ENCODE measurements at places on chromosomes 5 and 9.
A peak's percentile ranks its signal among the peaks of the same experiment; 100 is the strongest.

DNA sequence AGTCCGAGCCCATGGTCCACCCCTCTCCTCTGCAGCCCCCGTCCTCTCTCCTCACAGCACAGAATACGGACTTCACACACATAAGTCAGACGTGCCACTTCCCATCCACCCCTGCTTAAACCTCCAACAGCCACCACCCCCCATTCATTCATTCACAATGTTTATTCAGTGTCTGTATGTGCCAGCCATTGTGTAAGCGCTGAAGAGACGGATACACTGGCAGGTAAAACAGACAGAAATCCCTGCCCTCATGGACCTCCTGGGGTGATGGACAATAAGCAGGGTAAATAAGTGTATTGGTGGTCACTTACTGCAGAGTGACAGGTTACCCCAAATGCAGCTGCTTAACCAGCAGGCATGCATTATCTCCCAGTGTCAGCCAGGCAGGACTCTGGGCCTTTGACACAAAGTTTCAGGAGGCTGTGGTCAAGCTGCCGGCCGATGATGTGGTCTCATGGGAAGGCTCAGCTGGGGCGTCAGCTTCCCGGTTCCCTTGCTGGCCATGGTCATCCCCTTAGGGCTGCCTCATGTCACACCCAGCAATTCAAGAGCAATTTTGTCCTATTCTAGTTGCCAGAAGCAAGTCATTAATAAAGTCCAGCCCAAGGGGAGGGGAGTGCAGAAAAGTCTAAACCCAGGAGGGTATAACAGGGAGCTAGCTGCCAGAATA, 1.8 kb upstream of the PAXX start:
- DNase-seq = no peak

GRCh38 chr9:14911046-14911445, 818 bp upstream of the FREM1 start:
- DNase-seq = no peak

DNA sequence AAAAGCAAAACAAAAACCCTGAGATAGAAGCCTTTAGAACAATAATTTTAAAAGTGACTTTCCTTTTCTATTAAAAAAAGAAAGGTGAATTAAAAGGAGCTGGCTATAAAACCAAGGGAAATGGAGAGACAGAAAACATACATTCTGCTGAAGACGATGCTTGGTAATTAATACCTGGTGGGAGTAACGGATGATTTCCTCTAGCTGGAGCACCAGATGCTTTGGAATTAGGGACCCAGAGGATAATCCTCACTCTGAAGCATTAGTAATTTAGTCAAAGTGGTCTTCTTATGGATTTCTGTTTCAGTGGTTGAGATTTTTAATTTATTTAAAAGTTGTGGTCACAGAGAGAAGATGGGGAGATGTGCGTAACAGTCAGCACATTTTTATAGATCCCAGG, 982.5 kb downstream of the TLE4 start:
- no peak for DNase-seq

DNA sequence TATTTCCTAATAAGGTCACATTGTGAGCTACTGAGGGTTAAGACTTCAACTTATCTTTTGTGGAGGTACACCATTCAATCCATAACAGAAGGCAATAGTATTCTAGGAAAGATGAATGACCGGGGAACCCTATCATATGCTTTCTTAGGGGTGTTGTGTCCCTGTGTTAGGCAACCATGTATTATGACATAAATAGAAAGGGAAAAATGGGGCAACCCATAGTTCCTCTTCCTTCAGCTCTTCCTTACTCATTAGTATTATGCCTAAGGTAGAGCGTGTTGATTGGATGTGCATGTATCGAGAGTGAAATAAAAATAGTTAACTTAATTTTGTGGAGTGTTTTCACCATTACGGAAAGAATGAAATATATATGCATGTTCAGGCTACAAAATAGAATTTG, 6.0 kb upstream of the CCNJL start:
- DNase-seq = no peak

DNA sequence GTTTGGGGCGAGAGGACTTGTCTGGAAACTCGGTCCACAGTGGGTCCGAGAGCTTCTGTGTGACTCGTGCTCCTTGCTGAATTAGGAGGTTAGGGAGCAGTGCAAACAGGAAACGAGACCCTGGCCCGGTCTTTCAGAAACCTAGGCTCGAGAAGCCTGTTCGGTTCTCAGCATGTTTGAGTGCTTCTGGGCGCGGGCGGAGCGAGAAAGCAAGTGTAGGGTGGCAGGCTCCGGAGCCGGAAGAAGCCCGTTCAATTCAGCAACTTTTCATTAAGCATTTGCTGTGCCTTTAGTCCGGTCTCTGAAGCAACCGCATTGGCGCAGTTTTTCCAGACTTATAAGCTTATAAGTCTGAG, 547 bp downstream of the CLTA start:
- DNase-seq = peak; percentile 18

GRCh38 chr5:63097286-63097685, 518.7 kb downstream of the LRRC70 start:
- DNase-seq = no peak

DNA sequence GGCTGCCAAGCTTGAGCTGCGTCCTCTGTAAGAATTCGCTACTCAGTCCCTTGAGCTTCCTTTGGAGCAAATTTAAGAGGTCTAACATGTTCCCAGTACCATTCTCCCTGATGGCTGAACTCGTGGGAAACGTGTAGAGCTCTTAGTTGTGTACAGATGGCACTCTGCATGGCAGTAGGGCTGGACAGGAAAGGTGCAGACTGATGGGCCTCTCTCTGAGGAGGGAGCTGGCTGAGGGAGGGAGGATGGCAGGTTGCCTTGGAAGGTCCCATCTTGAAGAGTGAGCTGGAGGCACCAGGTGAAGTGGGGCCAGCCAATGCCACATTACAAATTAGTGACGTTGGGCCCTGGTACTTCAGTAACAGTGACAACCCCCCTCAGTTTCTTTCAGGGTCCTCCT, 495.3 kb downstream of the CCDC171 start:
- no peak for DNase-seq

GRCh38 chr9:89657765-89658164, 53.0 kb downstream of the GADD45G start:
- no peak for DNase-seq

GRCh38 chr5:32020946-32021345, 153.2 kb downstream of the GOLPH3 start:
- DNase-seq = no peak

- no peak for DNase-seq
Observed at GRCh38 chr9:98084396-98084795, 27.9 kb downstream of the NANS start.

GRCh38 chr9:134622896-134623257, 18.7 kb upstream of the COL5A1 start:
- DNase-seq = no peak

DNA sequence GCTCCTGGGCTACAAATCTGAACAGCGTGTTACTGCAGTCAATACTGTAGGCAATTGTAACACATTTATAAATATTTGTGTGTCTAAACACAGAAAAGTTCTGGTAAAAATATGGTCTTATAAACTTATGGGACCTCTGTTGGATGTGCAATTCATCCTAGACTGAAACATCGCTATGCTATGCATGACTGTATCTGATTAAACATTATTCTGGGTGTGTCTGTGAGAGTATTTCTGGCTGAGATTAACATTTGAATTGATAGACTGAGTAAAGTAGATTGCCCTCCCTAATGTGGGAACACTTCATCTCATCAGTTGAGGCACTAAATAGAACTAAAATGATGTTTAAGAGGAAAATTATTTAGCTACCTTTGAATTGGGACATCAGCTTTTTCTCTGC, 24.3 kb upstream of the PRDM9 start:
- no peak for DNase-seq

DNA sequence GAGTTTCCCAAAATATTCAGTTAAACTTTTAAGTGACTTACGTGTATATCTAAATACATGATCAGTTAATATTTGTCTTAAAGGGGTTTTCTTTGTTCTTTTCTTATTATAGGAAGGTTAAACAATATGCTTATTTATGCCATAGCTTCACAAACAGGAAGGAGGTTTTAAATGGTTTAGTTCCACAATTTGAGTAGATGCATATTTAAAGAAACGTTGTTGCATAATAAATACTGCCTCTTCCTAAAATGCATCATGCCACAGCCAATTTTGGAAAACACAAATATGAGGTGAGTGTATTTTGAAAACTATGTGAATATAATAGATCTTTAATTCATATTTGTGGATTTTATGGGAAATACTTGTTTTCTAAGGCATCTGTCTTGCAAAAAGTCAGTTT, 2.5 kb upstream of the ADRB2 start:
- DNase-seq = no peak

DNA sequence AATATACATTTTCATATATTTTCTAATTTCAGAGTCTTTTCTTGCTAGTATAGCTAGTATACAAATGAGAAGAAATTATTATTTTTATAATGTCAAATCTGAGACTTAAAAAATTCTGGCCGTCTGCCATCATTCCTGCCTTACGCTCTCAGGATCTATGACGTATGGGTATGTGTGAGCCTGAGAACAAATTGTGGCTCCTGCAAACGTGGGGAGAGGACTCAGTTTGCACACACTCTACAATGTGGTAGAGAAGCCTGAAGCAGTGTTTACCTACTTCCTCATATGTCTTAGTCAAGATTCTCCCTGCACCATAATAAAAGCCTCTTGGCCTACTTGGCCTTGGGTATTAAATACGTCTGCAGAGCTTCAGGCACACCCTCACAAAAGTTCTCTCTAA, 825.4 kb downstream of the SEMA5A start:
- DNase-seq = no peak

GRCh38 chr5:163565492-163565891, 60.1 kb downstream of the MAT2B start:
- no peak for DNase-seq

DNA sequence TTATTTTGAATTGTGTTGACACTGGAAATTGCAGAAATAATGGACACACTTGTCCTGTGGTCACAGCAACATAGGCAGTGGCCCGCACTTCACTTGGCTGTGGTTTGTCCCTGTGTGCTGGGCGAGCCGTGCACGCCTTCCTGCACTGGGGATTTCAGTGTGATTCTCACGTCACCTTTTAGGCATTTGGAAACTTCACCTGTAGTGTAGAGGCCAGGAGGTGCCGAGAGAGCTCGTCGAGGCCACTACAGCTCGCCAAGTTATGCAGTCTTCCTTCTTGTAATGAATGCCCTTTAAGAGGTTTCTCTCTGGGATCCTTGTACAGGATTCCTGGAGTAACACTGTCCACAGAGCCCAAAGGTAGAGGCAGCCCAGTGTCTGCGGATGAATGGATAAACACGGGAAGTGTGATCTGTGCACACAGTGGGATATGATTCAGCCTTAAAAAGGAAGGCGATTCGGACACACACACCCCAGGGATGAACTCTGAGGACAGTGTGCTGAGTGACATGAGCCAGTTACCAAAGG, 14.7 kb downstream of the TRAF2 start:
- no peak for DNase-seq

GRCh38 chr5:84290161-84290560, 94.5 kb downstream of the EDIL3 start:
- no peak for DNase-seq

DNA sequence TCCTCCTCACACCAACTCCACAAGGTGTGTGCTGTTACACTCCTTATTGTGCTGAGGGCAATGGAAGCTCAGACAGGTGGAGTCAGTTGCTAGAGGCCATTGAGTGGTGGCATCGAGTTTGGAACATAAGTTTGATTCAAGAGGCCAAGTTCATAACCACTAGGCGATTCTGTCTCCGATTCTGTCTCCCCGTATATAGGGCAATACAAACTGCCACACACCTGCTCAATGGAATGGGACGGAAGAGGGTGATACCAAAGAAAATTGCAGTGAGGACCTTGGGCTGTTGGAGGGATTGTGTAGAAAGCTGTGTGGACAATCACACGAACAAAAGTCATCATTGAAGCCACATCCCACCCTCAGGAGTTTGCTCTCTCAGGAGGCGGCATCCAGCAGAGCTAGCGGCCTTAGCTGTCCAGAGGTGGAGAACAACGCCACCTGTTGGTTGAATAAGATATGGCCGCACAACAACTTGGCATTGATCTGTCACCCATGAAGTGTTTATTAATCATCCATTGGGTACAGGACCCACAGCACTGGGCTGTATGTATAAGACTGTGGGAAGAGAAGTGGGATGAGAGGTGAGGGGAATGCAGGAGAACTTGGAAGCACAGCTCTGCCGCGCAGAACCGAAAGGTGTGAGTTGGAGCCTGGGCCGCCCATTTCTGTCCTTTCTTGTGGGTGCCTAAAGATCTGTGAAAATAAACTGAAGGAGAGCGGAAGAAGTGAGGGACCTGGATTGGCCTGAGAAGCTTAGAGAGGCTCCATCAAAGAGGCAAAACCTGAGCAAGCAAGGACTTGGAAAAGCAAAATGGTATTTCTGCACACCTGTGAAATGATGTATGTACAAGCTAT, 16.1 kb upstream of the NEUROG1 start:
- DNase-seq = no peak

DNA sequence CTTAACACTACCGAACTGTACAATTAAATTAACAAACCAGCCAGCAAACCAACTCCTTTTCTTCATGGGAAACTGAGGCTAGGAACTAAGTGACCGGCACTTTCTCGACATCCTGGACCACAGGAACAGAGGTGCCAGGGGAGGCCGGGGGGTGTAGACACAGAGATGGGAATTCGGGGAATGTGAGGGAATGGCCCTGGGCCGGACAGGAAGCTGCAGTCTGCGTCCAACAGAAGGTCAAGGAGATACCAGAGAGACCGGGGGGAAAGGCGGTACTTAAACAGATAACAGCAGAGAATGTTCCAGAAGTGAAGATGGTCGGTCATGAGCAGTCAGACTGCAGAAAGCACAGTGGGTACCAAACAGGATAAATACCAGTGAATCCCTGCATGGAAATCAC, 40.3 kb downstream of the DBH start:
- no peak for DNase-seq

- no peak for DNase-seq
Observed at GRCh38 chr9:35792024-35792813, 828 bp downstream of the NPR2 start.

DNA sequence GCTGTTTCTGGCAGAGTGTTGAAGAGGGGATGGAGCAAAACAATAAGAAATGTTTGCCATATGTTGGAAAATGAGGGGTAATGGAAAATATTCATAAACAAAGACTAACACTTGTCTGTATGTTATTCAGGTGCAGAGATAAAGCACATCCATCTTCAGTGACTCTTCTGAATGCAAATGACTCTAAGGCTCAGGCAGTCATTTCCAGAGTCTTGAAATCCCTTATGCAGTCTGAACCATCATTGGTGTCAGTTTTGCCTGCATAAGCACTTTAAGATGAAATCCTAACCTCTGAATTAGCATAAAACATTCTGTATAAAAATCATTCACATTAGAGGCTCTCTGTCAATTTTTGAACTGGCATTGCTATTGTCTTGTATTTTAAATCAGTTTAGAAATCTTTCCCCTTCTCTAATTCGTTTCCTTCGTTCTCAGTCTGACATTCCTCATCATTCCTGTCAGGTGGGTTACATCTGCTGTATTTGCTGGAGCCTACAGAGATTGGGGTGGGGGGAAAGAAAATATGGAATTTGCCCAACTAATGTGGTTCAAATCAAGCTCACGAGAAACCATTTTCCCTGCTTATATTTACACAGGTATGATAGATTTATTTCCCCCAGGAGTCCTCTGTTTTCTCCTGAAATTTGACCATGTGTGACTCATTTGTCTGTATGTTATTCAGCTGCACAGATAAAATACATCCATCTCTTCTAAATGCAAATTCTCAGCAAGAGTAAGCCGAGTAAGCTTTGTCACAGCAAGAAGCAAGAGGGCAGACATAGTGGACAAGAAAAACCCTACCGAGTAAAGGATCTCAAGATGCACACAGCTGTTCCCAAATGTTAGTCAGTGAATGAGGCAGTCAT, 31.6 kb downstream of the ENC1 start:
- DNase-seq = no peak

Measured in stimulated activated CD4-positive, alpha-beta T cell treated with anti-CD3 and anti-CD28 coated beads, Interleukin-15, amount 100 ng/mL, for 1 hour (primary cell).